Fibroblast of upper back skin (primary cell): ENCODE measurements at places on chromosomes 7 and 10.

GRCh38 chr10:94607111-94607510 is 61.5 kb downstream of the HELLS start:
- no peak for DNase-seq

GRCh38 chr7:149175150-149175549 is 20.2 kb upstream of the ZNF282 start:
- no peak for DNase-seq

DNA sequence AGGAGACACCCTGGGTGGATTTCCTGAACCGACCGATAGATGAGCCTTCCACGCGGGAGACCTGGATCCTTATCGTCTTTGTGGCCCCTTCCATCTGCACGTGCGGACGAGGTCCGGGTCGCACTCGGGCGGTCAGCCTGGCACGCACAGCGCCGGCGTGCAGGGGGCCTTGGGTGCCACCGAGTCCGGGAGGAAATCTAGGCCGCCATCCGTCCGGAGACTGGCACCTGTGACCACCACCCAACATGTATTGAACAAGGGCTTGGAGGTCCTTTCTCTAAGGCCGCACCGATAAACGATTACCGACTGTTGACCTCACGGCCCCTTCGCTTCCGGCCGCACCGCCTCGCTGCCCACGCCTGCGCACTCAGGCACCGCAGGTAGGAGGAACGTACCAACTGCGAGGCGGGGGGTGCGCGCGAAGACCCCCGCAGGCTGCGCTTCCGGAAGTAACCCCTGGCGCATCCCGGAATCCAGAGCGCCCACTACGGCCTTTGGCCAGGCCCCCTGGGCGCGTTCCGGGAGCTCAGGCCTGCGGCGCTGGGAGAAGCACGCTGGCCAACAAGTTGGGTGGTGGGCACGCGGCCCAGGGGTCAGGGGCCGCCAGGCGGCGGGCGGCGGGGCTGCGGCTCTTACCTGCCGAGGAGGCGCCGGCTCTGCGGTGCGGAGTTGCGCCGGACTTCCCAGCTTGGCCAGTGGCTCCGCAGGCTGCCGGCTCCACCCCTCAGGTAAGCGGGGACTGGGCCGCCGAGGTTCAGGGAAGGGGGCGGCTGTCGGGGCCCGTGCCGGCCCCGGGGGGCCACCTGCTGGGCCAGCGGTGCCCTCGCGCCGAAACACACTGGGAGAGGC is at the start of the genes ACTR3C and LRRC61:
ACTR3C (minus strand) TSS at position 713 of the 849 bp plus-strand sequence. CDS start 28,249 bp downstream, outside the sequence.
LRRC61 (plus strand) TSS at position 523 of the 849 bp plus-strand sequence. CDS start 13,507 bp downstream, outside the sequence.
- DNase-seq, result no peak

- no peak for DNase-seq
Measured at GRCh38 chr10:33876584-33877400, 542.3 kb upstream of the NRP1 start.

DNA sequence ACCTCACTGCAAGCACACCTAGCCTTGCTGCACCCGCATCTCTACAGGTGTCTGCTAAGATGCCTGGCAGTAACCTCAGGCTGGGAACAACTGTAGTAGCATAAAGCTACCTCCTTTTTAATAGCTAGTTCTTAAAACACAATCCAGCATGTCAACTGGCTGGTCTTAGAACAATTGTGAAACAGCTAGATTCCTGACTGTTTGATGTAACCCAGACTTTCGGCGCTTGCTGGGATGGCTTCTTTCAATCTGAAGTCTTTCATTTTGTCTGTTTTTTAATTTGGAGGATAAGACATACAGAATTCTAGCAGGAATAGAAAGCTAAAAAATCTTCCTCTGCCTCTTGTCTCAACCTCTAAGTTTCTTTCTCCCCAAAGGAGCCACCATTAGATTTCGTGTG is 59.8 kb downstream of the GSDME start:
- DNase-seq, result no peak

GRCh38 chr10:9901971-9902370 is 1115.7 kb upstream of the CELF2 start:
- no peak for DNase-seq

- DNase-seq, result no peak
Measured at GRCh38 chr10:14742815-14743214, 31.9 kb downstream of the FAM107B start.

- no peak for DNase-seq
Measured at GRCh38 chr7:129605960-129606614, 5.4 kb upstream of the NRF1 start.

DNA sequence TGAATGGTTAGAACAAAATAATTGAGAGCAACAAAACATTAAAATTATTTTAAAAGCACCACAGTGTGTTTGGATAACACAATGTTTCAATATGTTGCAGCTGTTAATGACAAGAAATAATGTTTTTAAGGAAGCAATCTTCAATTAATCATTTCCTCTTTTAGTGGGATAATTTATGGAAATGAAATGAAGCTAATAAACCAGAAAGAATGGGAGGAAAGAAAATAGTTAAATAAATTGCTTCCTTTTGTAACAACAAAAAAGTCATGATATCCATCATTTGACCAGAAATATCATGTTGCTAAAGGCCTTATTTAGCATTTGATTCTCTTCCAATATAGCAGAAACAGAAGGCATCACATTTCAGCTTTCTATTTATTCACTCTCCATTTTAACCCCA is 224.5 kb downstream of the SEMA3A start:
- DNase-seq, result no peak
